ENCODE measurements at places on chromosomes 12 and 14.
A peak's percentile ranks its signal among the peaks of the same experiment; 100 is the strongest.

GRCh38 chr12:20370014-20370386, 1.7 kb downstream of the PDE3A start:
- no peak for DNase-seq

DNA sequence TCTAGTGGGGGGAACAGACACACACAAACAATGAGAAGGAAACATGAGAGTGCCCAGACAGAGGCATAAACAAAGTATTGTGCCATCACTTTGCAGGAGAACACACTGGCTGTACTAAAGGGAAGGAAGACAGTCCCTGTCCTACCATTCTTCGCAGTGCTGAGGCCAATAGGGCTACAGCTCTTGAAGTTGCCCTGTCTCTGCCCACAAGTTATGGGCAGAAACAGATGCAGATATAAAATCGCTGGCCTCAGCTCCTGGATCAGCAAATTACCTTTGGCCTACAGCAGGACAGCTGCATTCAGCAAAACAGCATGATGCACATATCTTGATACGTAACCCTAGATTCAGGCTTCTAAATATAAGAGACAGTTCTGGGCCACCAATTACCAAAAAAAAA, 23.0 kb upstream of the PRKAB1 start:
- DNase-seq, result no peak

GRCh38 chr14:97945631-97946030, 1148.4 kb downstream of the VRK1 start:
- DNase-seq, result no peak

DNA sequence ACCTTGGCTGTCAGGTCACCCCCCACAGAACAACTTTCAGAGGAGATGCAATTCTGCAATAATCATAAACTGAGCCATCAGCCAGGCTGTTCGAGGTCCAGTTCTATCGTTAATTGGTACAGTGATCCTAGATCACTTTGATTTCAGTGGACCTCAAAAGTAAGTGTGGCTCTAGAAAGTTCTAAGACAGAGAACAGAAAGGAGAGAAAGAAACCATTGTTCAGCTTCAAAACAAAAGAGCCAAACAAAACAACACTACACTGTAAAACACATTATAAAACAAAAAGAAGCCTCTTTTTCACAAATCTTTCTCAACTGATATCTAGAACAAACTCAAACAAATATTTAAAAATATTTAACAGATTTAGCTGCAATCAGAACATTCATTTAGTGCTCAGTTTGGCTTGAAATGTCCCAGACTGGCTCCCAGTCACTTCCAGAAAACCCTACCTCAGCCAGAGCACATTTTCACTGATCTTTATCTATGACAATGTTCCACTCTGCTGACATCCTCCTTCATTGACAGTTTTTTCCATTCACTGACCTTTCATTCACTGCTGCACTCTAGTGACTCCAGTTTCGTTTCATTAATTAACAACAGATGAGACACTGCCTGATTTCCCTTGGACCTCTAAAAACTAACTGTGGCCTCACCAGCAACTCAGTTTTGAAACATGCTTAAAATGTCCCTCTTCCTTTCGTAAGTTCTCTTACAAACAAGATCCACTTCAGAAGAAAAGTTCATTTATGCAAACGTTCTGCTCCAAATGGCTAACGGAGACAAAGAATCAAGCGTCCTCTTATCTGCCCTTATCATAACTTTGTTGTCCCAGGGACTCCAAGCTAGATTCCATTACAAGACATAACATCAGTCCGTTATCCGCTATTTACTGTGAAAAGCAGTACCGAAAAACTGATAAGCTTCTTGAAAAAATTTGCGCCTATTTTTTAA, 56.8 kb downstream of the DUSP16 start:
- no peak for DNase-seq

- DNase-seq, result no peak
These were observed 1053.5 kb upstream of the FBXO33 start for GRCh38 chr14:40485688-40486087.

- DNase-seq, result no peak
These were observed 49.1 kb downstream of the PTGER2 start for GRCh38 chr14:52363041-52363704.

- DNase-seq, result no peak
These were observed 4.8 kb downstream of the TOGARAM1 start for GRCh38 chr14:44966601-44967336.

DNA sequence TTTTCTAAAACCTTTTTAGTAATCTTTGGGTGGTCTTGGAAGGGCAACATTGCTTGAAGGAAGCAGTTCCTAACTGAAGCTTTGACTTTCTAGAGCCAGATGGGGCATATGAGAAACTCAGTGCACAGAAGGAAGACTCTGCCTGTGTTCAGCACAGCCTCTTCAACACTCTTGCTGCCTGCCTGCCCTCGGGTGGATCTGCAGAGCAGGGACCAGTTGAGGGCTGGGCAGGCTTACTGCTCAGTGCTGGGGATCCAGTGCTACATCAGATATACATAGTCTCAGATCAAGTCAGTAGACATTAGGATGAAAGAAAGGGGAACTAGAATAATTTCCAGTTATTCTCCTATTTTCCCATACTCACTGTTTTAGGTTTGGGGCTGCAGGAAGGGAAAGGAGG, 29.5 kb upstream of the TMX1 start:
- no peak for DNase-seq

GRCh38 chr12:106115440-106115839, 23.3 kb downstream of the NUAK1 start:
- DNase-seq, result peak; percentile 72

- DNase-seq, result no peak
These were observed 46.0 kb upstream of the FOS start for GRCh38 chr14:75232597-75232996.

DNA sequence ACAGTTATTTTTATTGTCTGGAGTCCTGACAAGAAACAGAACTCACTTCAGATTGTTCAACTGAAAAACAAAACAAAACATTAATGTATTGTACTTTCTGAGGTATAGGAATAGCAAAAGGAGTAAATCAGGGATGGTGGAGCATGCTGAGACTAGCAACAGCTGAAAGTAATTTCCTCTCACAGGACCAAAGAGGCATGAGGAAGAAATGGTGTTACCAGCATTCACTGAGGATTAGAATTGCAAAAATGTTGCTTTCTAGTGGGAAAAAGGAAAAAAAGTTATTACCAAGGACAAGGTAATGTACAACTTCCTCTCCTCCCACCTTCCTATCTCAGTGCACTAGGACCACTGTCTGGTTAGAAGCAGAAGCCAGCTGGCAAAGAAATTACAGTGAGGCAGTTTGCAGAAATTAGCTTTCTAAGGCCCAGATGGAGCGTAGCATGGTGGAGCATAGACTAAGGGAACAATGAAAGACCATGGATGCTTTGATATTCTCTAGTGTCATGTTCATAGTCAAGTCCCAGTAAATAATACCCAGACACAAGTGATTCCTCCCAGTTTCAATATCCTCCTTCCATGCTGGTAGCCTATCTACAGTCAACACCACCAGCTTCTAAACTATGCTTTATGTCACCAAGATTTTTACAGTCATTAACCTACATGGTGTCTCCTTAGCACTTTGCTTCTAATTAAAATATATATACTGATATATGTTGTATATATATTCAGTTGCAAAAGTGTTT, 133.7 kb upstream of the DCN start:
- DNase-seq, result no peak

GRCh38 chr12:6157482-6157881, 33.0 kb upstream of the VWF start:
- DNase-seq, result no peak

- no peak for DNase-seq
These were observed 6.6 kb downstream of the TTC9 start for GRCh38 chr14:70648346-70648745.

DNA sequence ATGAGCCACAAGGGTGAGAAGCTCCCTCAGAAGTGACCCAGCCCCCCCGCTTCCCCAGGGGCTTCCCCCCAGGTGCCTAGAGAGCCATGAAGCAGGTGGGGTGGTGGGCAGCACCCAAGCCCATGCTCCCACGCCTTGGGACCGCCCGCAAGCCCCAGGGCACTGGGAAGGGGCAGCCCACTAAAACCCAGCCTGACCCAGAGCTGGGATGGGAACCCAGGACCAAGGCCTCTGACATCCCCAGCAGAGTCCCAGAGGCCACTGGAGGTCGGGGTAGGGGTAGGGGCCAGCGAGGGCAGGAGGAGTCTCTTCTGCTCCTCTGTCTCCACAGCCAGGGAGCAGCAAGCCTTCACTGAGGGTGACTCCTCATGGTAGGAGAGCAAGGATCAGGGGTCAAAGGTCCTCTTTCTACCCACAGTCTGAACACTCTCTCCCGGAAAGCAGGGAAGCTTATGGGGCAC, 86.5 kb upstream of the ZFP36L1 start:
- DNase-seq, result no peak

GRCh38 chr12:12032851-12033797, 37.6 kb upstream of the BCL2L14 start:
- DNase-seq, result peak; percentile 9

- no peak for DNase-seq
These were observed 56.3 kb downstream of the ABCC9 start for GRCh38 chr12:21884936-21885335.

DNA sequence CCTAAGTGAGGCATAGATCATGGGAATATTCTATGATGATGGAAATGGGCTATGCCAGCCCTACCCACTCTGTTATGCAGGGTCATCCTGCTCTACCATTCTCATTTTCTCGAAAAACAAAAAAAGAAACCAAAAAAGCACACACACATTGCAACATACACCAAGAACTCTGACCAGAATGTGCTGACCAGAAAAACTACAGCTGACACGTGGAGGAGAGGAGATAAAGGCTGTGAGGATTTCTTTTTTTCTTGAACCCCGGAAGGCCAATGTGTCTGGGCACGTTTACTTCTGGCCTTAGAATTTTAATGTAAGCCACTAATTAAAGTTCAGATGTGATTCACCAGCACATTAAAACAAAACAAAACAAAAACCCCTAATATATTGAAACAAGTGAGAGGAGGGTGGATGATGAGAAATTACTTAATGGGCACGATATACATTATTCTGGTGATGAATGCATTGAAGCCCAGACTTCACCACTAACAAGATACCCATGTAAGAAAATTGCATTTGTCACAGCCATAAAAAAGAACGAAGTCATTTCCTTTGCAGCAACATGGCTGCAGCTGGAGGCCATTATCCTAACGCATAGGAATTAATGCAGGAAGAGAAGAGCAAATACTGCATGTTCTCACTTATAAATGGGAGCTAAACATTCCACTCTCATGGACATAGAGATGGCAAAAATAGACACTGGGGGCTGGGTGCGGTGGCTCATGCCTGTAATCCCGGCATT, 66.3 kb upstream of the PLEKHG3 start:
- DNase-seq, result no peak

DNA sequence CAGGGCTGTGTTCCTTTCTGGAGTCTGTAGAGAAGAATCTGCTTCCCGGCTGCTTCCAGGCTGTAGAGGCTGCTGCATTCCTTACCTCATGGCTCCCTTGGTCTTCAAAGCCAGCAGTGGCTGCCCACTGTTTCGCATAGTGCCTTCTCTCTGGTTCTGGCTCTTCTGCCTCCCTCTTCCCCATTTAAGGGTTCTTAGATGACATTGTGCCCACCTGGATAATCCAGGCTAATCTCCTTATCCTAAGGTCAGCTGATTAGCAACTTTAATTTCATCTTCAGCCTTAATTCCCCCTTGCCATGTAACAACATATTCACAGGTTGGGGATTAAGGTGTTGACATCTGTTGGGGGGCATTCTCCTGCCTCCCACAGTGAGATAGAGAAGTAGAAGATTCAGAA, 208.6 kb upstream of the TMTC1 start:
- no peak for DNase-seq

DNA sequence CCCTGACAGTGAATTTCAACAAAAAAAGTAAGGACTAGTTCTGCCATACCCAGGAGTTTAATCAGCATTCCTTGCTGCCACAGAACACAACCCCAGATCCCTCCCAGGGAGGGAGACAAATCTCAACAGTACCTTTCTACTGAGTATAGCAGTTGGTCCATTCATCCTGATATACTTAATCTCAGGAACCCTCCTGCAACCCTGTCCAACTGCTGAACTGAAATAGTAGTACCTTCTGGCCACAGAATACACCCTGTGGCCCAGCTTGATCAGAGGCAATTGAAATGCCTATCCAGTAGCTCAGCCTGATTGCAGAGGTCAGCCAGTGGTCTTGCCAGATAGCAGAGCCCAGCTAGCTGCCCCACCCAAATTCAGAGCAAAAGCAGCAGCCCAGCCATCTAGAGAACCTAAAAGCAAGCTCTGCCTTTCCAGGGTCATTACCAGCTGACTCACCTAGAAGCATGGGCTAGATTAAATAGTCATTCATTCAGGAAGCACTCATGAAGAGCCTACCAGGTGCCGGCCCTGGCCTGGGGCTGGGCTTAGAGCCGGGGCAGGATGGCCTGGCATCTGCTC, 40.0 kb upstream of the RHOJ start:
- no peak for DNase-seq
